Spleen (tissue), 13 donors: ENCODE measurements at places on chromosomes 7 and 10. TPM values are rescaled to one million over a fixed set of nuclear protein-coding genes. Genes with fewer than 3 reads are reported as not detected.

GRCh38 chr7:18096087-18096486 is 68.4 kb upstream of the PRPS1L1 start:
- no peaks in the 10 kb centered on the region for H3K4me1 ChIP-seq
- H3K27ac ChIP-seq, result no peak overlapping the region
- no peaks in the 10 kb centered on the region for H3K27me3 ChIP-seq
- no peak for DNase-seq
- H3K36me3 ChIP-seq, result no peaks in the 10 kb centered on the region

DNA sequence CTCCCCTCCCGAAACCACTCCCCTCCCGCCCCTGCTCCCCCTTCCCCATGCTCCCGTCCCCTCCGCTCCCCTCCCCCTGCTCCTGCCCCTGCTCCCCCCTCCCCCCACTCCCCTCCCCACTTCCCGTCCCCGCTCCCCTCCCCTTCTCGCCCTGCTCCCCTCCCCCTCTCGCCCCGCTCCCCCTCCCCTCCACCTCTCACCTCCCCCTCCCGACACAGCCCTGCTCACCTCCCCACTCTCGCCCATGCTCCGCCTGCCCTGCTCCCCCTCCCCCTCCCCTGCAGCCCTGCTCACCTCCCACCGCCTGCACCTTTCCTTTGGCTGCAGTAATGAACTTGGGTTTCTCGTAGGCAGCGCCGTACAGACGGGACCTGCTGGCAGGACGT is 49.9 kb upstream of the NKX6-2 start:
- no peak overlapping the region for H3K4me3 ChIP-seq
- H3K36me3 ChIP-seq, result no peaks in the 10 kb centered on the region
- DNase-seq, result no peak
- no peak overlapping the region for H3K27ac ChIP-seq

SDHAF3 gene
- 6.2 TPM for total RNA-seq

- H3K36me3 ChIP-seq, result no peaks in the 10 kb centered on the region
- no peak overlapping the region for H3K4me3 ChIP-seq
- DNase-seq, result no peak
- H3K4me1 ChIP-seq, result no peaks in the 10 kb centered on the region
- H3K27me3 ChIP-seq, result no peaks in the 10 kb centered on the region
- no peak overlapping the region for H3K27ac ChIP-seq
These were observed 51.3 kb upstream of the PSAP start for GRCh38 chr10:71902351-71902750.

RHOBTB1 gene
- 32.6 TPM for total RNA-seq

GRCh38 chr10:6514844-6515780 is 65.0 kb downstream of the PRKCQ start:
- no peak overlapping the region for H3K27ac ChIP-seq
- no peaks in the 10 kb centered on the region for H3K4me1 ChIP-seq
- H3K27me3 ChIP-seq, result no peaks in the 10 kb centered on the region
- H3K36me3 ChIP-seq, result peaks cover 11% of the 10 kb centered on the region
- DNase-seq, result no peak

DNAH11 gene
- total RNA-seq, result 0.65 TPM

SEMA3D gene
- 134 TPM for total RNA-seq

TMEM229A gene
- total RNA-seq, result not detected

PRPS1L1 gene
- total RNA-seq, result not detected

SYCE1 gene
- not detected for total RNA-seq

DNA sequence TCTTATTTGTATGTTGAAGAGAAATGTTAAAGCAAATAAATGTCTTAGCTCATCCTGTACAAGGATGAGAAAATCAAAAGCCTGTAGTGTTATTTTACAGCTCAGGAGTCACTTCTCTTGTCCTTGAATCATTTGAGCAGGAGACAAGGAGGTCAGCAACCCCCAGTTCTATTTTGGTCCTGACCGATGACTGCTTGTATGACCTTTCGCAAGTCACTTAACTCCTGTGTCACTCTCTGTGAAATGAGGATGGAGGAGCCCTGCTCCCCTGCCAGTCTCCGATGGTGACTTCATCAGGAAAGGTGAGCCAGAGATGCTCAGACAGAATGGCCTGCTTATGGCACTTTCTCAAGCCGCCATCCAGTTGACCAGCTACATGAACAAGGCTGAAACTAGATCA is 101.0 kb downstream of the CELF2 start:
- no peak overlapping the region for H3K27ac ChIP-seq
- H3K4me3 ChIP-seq, result no peak overlapping the region

SUN3 gene
- total RNA-seq, result not detected

MEIG1 gene
- total RNA-seq, result not detected

LRRC4 gene
- 16.1 TPM for total RNA-seq

CYP3A7 gene
- total RNA-seq, result not detected

PTPRN2 gene
- 18.2 TPM for total RNA-seq

- no peaks in the 10 kb centered on the region for H3K27me3 ChIP-seq
- H3K4me1 ChIP-seq, result peaks cover 25% of the 10 kb centered on the region
- H3K36me3 ChIP-seq, result peaks cover 23% of the 10 kb centered on the region
- no peak overlapping the region for H3K27ac ChIP-seq
- no peak overlapping the region for H3K4me3 ChIP-seq
These were observed 217.4 kb downstream of the MAD1L1 start for GRCh38 chr7:2015251-2015871.

DNA sequence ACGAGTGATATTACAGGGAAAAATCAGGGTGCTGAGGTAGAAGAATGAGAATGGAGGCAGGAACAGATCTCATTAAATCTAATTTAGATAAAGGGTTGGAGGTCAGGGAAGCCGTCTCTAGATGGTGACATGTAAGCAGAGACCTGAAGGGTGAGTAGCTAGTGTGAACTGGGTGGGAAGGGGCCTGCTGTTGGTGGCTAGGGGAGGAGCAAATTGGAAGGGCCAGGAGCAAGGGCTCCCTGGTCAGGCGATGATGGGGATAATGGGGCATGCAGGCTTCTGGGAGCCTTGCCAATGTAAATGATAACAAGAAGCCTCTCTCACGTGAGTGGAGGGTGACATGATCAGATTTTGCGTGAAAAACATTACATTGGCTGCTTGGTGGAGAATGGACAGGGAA is 76.3 kb downstream of the WDFY4 start:
- no peak overlapping the region for H3K27ac ChIP-seq
- H3K4me3 ChIP-seq, result no peak overlapping the region

DNA sequence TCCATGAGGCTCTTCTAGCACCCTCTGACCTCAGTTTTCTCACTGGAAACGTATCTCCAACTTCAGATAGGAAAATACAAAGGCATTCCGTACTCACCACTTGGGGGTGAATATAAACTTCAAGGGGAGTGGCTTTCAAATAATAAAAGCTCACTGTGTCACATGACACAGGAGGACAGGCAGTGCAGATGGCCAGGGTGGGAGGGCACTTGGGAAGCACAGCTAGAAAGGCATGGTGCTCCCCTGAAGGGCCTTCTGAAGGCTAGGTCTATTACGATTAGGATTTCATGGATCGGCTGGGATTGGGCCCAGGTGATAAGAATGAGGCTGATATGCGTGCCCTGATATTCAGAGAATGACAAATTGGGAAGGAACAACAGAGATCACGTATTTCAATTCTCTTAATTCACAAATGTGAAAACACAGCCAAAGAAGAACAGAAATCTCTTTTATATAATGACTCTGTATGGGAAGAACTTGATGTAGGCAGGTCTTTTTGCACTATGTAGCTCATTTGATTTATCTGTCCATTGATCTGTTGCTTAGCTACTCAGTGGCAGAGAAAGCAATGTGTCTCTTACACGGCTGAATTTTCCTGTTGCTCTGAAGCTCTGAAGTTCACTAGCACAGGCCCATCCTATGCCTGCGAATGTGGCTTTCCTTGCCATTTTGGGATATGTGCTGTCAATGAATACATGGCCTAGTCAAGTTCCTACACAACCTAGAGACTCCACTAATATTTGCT is 83.0 kb downstream of the BEND7 start:
- H3K36me3 ChIP-seq, result peaks cover 3% of the 10 kb centered on the region
- no peak overlapping the region for H3K27ac ChIP-seq
- peaks cover 17% of the 10 kb centered on the region for H3K27me3 ChIP-seq
- peaks cover under 1% of the 10 kb centered on the region for H3K4me1 ChIP-seq
- no peak for DNase-seq
- H3K4me3 ChIP-seq, result no peak overlapping the region

CPXM2 gene
- total RNA-seq, result 22.0 TPM

- H3K36me3 ChIP-seq, result no peaks in the 10 kb centered on the region
- no peaks in the 10 kb centered on the region for H3K27me3 ChIP-seq
- no peak overlapping the region for H3K4me3 ChIP-seq
These were observed 198.0 kb upstream of the MKI67 start for GRCh38 chr10:128324058-128324827.

FIGNL1 gene
- total RNA-seq, result 22.5 TPM

TRUB1 gene
- 9.8 TPM for total RNA-seq

DNA sequence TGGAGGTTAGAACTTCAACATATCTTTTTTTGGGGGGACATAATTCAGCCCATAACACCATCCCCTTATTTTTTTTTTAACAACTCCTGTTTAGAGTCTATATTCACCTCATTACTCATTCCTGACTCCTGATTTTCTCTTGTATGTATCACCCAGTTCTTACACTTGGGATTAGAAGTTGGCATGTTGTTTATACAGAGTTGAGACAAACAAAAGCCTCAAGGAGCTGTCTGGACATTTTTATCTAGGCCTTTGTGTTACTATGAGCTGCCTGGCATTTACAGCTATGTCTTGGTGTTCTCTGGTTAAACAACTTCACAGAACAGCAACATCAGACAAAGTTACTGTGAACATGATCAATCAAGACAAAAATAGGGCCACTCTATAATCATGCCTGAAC is 517.5 kb downstream of the KIF20B start:
- H3K36me3 ChIP-seq, result no peaks in the 10 kb centered on the region
- no peaks in the 10 kb centered on the region for H3K4me1 ChIP-seq
- no peaks in the 10 kb centered on the region for H3K27me3 ChIP-seq
- no peak overlapping the region for H3K27ac ChIP-seq
- no peak for DNase-seq

DNA sequence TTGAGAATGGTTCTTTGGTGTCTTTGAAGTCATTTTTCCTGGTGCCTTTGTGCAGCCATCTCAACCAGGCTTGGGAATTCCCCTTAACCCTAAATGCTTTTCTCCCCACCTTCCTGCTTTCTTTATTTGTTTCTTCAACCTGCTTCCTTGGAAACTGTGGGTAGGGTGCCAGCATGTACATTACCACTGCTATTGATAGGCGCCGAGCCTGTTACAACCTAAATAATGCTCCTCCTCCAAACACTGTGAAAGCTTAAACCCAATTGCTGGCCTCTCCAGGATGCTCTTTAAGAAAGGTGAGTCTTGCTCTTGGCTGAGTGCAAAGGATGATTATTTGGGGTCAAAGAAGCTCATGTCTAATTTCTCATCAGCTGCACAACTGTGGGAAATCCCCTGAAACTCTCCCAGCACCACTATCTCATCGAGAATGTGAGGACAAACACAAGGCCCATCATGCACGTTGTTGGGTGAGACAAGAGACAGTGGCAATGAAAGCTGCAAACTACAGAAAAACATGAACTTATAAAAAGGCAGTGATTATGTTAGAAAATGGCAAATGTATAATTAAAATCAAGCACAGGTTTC is 285.5 kb upstream of the IGFBP3 start:
- DNase-seq, result no peak
- H3K27me3 ChIP-seq, result no peaks in the 10 kb centered on the region
- no peak overlapping the region for H3K4me3 ChIP-seq
- H3K27ac ChIP-seq, result no peak overlapping the region

ITGA8 gene
- total RNA-seq, result 30.7 TPM

DNA sequence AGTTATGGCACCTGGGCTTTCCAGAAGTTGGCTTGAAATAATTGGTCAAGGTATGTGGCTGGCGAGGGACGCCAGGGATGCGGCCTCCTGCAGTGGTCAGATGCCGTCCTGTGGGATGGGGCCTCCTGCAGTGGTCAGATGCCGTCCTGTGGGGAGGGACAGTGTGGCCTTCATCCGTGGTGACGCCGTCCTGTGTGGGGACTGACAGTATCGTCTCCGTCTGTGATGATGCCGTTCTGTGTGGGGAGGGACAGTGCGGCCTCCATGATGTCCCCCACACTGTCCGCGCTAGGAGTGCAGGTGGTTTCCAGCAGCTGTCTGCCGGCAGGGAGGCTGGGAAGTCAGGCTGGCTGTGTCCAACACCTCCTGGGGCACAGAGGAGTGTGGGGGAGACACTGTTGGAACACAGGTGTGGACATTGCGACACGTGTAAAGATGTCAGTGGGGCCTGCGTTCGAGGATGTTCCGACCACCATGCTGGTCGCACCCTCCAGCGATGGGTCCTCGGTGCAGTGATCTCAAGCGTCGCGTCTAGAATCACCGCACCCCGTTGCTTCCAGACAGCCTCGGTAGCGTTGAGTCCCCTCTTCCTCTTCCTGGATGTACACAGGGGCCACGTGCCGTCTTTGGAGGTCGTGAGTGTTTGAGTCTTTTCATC is 52.6 kb downstream of the INPP5A start:
- no peak overlapping the region for H3K4me3 ChIP-seq
- no peaks in the 10 kb centered on the region for H3K36me3 ChIP-seq
- H3K27me3 ChIP-seq, result no peaks in the 10 kb centered on the region
- peaks cover 100% of the 10 kb centered on the region for H3K4me1 ChIP-seq
- no peak overlapping the region for H3K27ac ChIP-seq

DNA sequence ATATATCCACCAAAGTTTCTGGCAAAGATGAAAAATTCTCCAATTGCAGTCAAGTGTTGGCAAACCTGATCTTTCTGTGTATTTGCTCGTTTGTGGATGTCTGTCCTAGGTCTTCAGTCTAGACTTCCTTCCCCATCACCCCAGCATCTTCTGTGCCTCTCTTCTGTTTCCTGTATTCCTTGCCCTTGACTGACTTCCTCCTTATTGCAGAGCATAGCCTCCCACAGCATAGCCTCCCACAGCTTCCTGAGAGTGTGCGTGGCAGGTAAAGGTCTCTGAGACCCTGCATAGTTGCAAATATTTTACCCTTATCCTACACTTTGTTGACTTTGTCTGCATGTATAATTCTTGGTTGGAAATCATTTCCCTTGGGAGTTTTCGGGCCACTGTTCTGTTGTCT is 18.4 kb downstream of the SLC18A2 start:
- no peak overlapping the region for H3K27ac ChIP-seq
- no peaks in the 10 kb centered on the region for H3K4me1 ChIP-seq
- H3K27me3 ChIP-seq, result peaks cover 32% of the 10 kb centered on the region
- no peak for DNase-seq
- H3K36me3 ChIP-seq, result no peaks in the 10 kb centered on the region

GRCh38 chr7:45088821-45089340 is at the start of gene NACAD:
Gene NACAD, minus strand, starts transcription at chr7:45088969. Its CDS starts 75 bp downstream, at chr7:45088894.
- H3K36me3 ChIP-seq, result no peaks in the 10 kb centered on the region
- H3K4me3 ChIP-seq, result peak within 1 kb of the TSS; percentile 23
- no peaks in the 10 kb centered on the region for H3K4me1 ChIP-seq
- DNase-seq, result peak; percentile 77
- H3K27ac ChIP-seq, result peak within 1 kb of the TSS; percentile 30

- no peak for DNase-seq
- H3K36me3 ChIP-seq, result no peaks in the 10 kb centered on the region
- H3K27ac ChIP-seq, result no peak overlapping the region
- no peak overlapping the region for H3K4me3 ChIP-seq
These were observed 239.1 kb upstream of the PHF14 start for GRCh38 chr7:10734595-10734994.

- H3K27ac ChIP-seq, result no peak overlapping the region
- H3K27me3 ChIP-seq, result no peaks in the 10 kb centered on the region
- H3K4me1 ChIP-seq, result no peaks in the 10 kb centered on the region
- no peaks in the 10 kb centered on the region for H3K36me3 ChIP-seq
- no peak for DNase-seq
These were observed 56.0 kb upstream of the ST8SIA6 start for GRCh38 chr10:17510242-17510908.

GRCh38 chr10:47118326-47118725 is 181.7 kb upstream of the GDF10 start:
- DNase-seq, result no peak
- no peaks in the 10 kb centered on the region for H3K27me3 ChIP-seq
- no peaks in the 10 kb centered on the region for H3K36me3 ChIP-seq
- H3K4me3 ChIP-seq, result no peak overlapping the region
- no peaks in the 10 kb centered on the region for H3K4me1 ChIP-seq
- no peak overlapping the region for H3K27ac ChIP-seq

PPP1R17 gene
- not detected for total RNA-seq
